Right atrium auricular region (tissue), 2 donors: ENCODE measurements at places on chromosomes 3 and 15. TPM values are rescaled to one million over a fixed set of nuclear protein-coding genes. Genes with fewer than 3 reads are reported as not detected.

- H3K4me3 ChIP-seq = no peak overlapping the region
- no peaks in the 10 kb centered on the region for H3K27me3 ChIP-seq
- H3K27ac ChIP-seq = peak overlapping the region; percentile 29
Observed at GRCh38 chr3:126781889-126782491, 78.0 kb downstream of the CHCHD6 start.

GRCh38 chr3:124998247-124998630 is 57.6 kb downstream of the HEG1 start:
- H3K4me3 ChIP-seq = no peak overlapping the region
- DNase-seq = no peak
- H3K27me3 ChIP-seq = no peaks in the 10 kb centered on the region
- peaks cover 83% of the 10 kb centered on the region for H3K36me3 ChIP-seq
- peak overlapping the region; percentile 7 for H3K27ac ChIP-seq
- no peaks in the 10 kb centered on the region for H3K4me1 ChIP-seq

DNA sequence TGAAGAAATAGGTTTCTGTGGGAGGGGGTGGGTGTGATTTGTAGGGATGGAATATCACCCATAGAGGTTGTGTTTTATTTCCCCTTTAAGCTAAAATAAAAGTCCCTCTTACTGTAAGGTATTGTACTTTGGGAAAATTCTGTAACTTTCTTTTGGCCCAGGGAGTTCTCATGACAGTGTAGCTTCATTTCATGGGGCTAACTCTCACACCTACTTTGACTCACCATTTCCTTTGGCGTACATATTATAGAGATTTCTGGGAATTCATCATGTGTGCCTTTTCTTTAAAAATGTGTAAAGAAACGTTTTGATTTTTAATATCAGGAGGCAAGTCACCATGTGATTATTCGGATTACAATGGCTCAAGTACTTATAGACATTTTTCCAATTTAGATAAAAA is 477.7 kb upstream of the CFAP20DC start:
- H3K27me3 ChIP-seq = no peaks in the 10 kb centered on the region
- H3K27ac ChIP-seq = no peak overlapping the region
- no peak overlapping the region for H3K4me3 ChIP-seq
- H3K36me3 ChIP-seq = no peaks in the 10 kb centered on the region

GRCh38 chr15:75775296-75776064 is 62.8 kb upstream of the CSPG4 start:
- H3K27me3 ChIP-seq = no peaks in the 10 kb centered on the region
- H3K36me3 ChIP-seq = no peaks in the 10 kb centered on the region
- no peak overlapping the region for H3K4me3 ChIP-seq
- DNase-seq = no peak
- no peaks in the 10 kb centered on the region for H3K4me1 ChIP-seq

- no peaks in the 10 kb centered on the region for H3K27me3 ChIP-seq
- H3K27ac ChIP-seq = no peak overlapping the region
- H3K4me1 ChIP-seq = no peaks in the 10 kb centered on the region
- no peaks in the 10 kb centered on the region for H3K36me3 ChIP-seq
- DNase-seq = no peak
- no peak overlapping the region for H3K4me3 ChIP-seq
Observed at GRCh38 chr15:56528136-56528535, 63.2 kb upstream of the MNS1 start.

- peaks cover 12% of the 10 kb centered on the region for H3K36me3 ChIP-seq
- no peaks in the 10 kb centered on the region for H3K27me3 ChIP-seq
- no peaks in the 10 kb centered on the region for H3K4me1 ChIP-seq
Observed at GRCh38 chr15:66713843-66714508, 11.9 kb downstream of the SMAD6 start.

- H3K27ac ChIP-seq = no peak overlapping the region
- no peaks in the 10 kb centered on the region for H3K36me3 ChIP-seq
- no peak overlapping the region for H3K4me3 ChIP-seq
- H3K4me1 ChIP-seq = no peaks in the 10 kb centered on the region
- DNase-seq = no peak
Observed at GRCh38 chr15:71649894-71650293, 160.5 kb upstream of the NR2E3 start.

GRCh38 chr15:73573572-73573971 is 59.6 kb downstream of the NPTN start:
- H3K27ac ChIP-seq = no peak overlapping the region
- H3K4me3 ChIP-seq = no peak overlapping the region
- no peak for DNase-seq
- H3K27me3 ChIP-seq = no peaks in the 10 kb centered on the region
- no peaks in the 10 kb centered on the region for H3K4me1 ChIP-seq

DNA sequence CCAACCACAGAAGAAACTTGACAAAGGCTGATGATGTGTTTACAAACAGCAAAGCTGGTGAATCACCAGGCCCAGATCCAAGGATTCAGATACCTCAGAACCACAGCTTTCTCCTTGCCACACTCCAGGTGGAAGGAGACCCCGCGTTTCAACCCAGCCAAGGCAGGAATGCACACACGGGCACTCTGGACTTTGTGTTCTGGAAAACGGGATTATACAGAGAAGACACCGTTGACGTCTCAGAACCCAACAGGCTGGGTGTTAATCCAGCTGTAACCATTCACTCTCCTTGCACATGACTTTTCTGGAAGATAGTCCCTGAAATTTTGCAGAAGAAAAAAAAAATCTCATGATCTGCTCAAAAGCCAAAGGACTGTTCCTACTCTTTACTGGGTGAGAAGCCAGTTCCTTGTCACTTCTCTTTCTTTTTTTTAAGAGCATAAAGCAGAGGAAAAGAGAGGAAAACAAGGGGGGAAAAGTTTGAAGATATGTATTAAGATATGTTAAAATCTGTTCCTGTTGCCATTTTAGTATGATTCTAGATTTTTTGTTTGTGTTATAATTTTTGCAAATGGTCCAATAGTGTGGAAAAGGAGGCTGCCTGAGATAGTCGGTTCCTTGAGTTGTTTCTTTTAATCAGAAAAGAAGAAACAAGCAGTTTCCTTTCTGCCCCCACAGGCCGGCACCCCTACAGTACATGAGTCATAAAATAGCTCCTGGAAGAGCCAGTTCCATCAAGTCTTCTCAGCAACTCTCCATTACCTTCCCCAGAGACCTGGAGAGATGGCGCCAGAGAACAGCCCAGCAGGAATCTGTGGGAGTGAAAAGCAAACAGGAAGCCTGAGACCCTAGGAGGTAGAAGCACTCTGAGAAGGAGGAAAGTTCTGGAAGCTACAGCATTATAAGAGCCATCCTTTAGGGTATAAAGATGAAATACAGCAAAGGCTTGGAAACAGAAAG is 73.1 kb downstream of the RORA start:
- peaks cover 31% of the 10 kb centered on the region for H3K4me1 ChIP-seq
- no peaks in the 10 kb centered on the region for H3K27me3 ChIP-seq
- H3K27ac ChIP-seq = peak overlapping the region; percentile 48
- DNase-seq = no peak
- no peaks in the 10 kb centered on the region for H3K36me3 ChIP-seq

GRCh38 chr15:63805993-63806980 is 27.5 kb downstream of the HERC1 start:
- DNase-seq = no peak
- H3K4me1 ChIP-seq = peaks cover 27% of the 10 kb centered on the region
- no peaks in the 10 kb centered on the region for H3K36me3 ChIP-seq
- H3K4me3 ChIP-seq = no peak overlapping the region

NUTM1 gene
- not detected for total RNA-seq

GHSR gene
- total RNA-seq = not detected

DNA sequence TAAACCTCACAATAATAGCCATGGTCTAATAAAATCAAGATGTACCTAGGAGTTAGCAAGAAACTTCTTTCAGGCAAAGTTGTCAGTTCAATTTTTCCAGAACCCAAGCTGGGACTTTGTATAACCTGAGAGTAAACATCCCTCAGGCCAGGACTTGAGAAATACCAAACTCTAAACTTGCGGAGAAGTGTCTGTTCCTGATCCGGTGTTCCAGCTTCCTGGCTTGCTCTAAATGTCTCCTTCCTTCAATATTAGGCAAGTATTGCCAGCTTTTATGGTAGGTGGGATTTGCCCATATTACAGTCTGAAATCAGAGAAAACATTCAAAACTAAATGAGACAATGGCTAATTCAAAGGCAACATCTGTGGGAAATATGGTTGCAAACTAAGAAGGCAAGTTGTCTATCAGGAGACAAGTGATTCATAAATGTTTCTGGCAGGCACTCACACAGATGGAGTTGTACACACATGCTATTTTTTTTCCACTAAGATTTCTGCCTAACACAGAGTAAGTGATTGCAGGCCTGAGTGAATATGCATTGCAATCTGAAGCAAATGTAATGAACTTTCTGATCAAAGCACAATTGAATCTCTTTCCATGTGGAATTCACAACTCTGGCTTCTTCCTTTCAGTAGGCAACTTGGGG is 88.3 kb upstream of the COL8A1 start:
- no peak for DNase-seq
- H3K36me3 ChIP-seq = no peaks in the 10 kb centered on the region
- H3K27ac ChIP-seq = peak overlapping the region; percentile 63
- H3K27me3 ChIP-seq = no peaks in the 10 kb centered on the region

GRCh38 chr3:175107231-175107630 is 248.1 kb downstream of the NAALADL2 start:
- DNase-seq = no peak
- no peak overlapping the region for H3K27ac ChIP-seq
- H3K4me1 ChIP-seq = no peaks in the 10 kb centered on the region
- H3K4me3 ChIP-seq = no peak overlapping the region

GRCh38 chr3:70386846-70387245 is 74.4 kb upstream of the MDFIC2 start:
- no peaks in the 10 kb centered on the region for H3K27me3 ChIP-seq
- H3K4me3 ChIP-seq = no peak overlapping the region
- no peak overlapping the region for H3K27ac ChIP-seq
- no peaks in the 10 kb centered on the region for H3K36me3 ChIP-seq

GRCh38 chr3:194225988-194226663 is 90.2 kb downstream of the HES1 start:
- H3K27me3 ChIP-seq = no peaks in the 10 kb centered on the region
- no peak overlapping the region for H3K27ac ChIP-seq
- H3K4me1 ChIP-seq = no peaks in the 10 kb centered on the region
- no peak overlapping the region for H3K4me3 ChIP-seq
- no peak for DNase-seq

CADPS gene
- total RNA-seq = 48.2 TPM

PPM1L gene
- 47.4 TPM for total RNA-seq

GRCh38 chr3:79012946-79013362 is 754.8 kb downstream of the ROBO1 start:
- H3K27ac ChIP-seq = no peak overlapping the region
- H3K4me1 ChIP-seq = no peaks in the 10 kb centered on the region
- no peak overlapping the region for H3K4me3 ChIP-seq
- no peaks in the 10 kb centered on the region for H3K27me3 ChIP-seq
- DNase-seq = no peak
